ENCODE measurements at places on chromosomes 5 and 9.
A peak's percentile ranks its signal among the peaks of the same experiment; 100 is the strongest.

DNA sequence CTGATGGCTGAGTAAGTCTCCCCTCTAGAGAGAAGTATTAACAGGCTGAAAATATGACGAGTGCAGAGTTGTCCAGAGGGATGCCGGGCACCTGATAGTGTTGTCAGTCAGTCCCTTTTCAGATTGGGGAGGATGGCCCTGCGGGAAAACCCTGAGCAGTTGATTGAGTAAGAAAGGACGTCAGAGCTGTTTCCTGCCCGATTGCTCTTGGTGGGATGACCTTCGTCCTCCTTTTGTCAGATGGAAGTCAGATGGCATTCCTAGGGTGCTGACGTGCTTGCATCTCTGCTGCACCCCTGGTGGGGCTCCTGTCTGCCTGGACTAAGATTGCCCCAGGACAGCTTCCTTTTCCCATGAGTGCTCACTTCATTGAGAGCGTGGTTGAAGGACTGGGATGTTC is 9.8 kb downstream of the ZNF354B start:
- no peak for DNase-seq

GRCh38 chr9:78144663-78145377 is 91.1 kb upstream of the CEP78 start:
- DNase-seq = no peak

DNA sequence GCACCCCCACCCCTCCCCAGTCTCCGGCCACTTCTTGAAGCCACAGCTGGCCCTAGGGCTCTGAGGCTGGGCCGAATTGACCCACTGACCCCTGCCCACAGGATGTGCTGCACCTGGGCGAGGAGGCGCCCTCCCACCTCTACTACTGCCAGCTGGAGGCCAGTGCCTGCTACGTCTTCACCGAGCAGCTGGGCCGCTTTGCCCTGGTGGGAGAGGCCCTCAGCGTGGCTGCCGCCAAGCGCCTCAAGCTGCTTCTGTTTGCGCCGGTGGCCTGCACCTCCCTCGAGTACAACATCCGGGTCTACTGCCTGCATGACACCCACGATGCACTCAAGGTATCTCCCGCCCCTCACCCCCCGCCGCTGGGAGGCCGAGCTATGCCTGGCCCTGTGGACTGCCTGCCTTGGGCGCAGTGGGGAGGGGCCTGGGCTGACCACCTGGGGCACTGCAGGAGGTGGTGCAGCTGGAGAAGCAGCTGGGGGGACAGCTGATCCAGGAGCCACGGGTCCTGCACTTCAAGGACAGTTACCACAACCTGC is 21.3 kb downstream of the HK3 start:
- DNase-seq = no peak

GRCh38 chr5:132134384-132134783 is 60.8 kb downstream of the CSF2 start:
- DNase-seq = no peak

DNA sequence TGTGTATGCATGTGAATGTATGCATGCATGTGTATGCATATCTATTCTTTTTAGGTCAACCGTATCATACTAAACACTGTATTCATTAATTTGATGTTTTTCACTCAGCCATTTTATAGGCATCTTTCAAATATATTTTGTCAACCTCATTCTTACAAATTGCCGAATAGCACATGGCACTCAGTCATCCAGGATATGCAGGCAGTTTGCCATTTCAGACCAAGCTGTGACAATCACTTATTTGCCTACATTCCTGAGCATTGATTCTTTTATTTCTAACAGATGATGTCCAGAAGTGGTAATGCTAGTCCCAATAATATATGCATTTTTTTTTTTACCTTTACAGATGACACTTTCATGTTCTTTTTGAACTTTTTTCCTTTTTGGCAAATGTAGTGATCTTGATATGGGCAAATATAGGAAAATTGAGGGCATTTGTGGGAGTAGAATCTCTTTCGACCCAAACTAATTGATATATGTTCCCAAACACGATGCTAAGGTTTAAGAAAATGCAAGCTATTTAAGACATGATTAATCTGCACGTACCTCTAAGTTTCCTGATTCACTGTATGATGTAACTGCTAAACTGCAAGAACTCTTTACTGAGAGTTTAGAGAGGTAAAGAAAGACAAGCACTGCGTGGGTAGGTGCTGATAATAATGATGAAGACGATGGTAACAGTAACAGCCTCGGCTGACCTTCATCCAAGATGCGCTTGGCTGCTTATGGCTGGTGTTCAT is 153.9 kb upstream of the DAP start:
- no peak for DNase-seq

DNA sequence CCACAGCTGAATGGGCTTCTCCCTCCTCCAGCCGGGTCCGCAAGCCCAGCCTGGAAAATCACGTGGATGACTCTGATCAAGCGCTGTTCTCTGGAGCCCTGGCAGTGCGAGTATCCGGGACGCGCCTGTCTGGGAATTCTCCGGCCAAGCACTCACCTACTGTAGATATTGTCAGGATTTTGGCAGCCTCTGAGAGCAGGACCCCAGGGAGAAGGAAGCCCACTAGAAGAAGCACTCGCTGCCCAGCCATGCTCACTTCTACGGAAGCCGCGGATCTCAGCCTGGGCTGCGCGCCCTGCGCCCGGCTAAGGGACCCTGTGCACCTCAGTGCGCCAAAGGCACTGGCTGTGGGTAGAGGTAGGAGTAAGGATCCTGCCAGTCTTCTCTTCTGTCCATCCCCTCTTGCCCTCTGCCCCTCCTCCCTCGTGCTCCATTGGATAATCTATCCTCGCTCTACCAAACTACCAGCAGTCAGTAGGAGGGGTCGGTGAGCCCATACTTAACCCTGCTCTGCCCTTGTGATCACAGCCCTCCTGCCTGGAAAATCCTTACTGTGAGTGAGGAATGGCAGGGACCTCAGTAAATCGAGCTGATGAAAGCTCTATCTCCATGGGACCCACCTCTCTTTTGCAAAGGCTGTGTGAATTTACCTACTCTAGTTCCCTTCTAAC is at the start of gene UGT3A2:
TSS of gene UGT3A2 (minus strand) at position 343 of the 671 bp plus-strand sequence. CDS start at position 250, 93 bp downstream.
- no peak for DNase-seq

DNA sequence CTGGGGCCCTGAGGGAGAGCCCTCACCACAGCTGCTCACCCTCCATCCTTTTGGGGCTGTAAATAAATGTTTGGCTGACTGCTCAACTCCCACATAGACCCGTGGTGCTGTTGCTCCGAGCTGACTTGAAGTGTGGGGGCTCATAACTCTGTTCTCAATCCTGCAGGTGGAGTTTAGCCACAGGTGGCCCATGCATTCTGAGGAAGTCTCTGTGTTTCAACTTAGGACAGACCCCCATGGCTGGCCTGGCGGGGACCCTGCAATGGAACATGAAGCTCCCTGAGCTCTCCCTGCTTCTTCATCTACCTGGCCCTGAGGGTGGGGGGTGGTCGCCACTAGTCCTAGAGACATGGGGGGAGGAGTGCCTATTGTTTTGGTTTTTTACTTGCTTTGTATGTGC is 19.7 kb downstream of the NDUFS6 start:
- no peak for DNase-seq

DNA sequence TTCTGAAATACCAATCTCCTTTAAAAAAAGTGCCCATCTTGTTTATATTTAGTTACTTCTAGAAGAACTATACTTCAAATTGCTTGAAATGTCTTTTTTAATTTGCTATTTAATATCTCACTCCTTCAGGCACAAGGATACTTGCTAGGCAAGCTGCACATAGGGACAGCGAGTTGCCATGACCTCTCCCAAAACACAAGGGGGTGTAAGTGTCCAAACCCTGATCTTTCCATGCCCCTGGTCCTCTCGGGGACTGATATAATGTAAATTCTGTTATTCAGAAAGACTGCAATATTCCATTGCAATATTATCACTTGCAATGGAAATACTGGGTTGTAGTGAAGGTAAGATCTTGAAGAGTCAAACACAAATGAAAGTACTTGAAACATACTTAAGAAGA is 480.4 kb downstream of the CETN3 start:
- DNase-seq = no peak

GRCh38 chr5:142637871-142638270 is 48.0 kb downstream of the FGF1 start:
- DNase-seq = no peak

DNA sequence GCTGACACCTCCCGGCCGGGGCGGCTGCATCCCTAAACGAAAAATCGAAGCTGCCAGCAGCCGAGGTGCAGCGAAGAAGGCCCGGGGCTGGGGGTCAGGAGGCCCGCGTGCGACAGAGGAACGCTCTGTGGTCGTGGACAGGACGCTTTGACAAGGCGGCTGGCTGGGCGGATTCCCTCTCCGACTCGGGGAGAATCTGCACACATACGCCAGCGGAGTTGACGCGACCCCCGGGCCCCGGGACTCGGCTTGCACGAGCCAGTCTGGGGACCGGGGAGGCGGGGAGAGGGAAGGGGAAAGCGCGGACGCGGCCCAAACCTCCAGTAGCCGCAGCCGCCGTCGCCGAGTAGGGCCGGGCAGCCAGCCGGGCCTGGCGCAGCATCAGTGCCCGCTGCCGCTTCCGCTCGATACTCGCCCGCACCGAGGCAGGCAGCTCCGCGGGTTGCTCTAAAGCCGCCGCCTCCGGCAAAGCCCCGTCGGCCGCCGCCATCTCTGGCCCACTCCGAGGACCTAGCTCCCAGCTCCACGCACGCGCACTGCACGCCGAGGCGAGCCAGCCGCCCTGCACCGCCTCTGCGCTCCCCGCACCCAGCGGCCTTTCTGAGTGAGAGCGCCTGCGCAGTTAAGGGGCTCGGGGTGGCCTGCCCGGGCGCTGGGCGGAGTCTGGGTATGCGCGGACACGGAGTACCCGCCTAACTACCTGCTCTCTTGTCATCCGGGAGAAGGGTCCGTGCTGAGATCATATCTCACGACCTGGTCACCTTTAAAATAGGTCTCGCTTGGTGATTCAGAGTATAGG is at the start of gene XPA:
TSS of gene XPA (minus strand) at position 538 of the 799 bp plus-strand sequence. CDS start at position 490, 48 bp downstream.
- DNase-seq = peak; percentile 97

GRCh38 chr5:90119531-90119971 is 290.0 kb downstream of the CETN3 start:
- DNase-seq = no peak

DNA sequence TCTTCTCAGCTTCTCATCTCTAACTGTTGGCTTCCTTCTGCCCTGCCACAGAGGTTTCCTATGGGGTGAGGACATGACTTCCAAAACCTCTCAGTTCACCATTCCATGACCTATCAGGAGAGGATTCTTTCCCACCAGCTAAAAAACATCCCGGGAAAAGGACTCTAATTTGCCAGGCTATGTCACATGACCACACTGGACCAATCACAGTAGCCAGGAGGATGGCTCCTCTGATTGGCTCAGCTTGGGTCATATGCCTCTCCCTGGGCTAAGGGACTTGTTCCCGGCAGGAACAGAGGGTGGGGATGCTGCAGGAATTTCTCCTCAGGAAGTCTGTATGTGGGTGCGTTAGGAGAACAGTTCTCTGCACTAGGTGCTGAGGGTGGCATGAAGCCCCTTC is 40.3 kb upstream of the XPA start:
- DNase-seq = no peak

GRCh38 chr5:133229931-133230664 is 178.3 kb downstream of the HSPA4 start:
- no peak for DNase-seq

DNA sequence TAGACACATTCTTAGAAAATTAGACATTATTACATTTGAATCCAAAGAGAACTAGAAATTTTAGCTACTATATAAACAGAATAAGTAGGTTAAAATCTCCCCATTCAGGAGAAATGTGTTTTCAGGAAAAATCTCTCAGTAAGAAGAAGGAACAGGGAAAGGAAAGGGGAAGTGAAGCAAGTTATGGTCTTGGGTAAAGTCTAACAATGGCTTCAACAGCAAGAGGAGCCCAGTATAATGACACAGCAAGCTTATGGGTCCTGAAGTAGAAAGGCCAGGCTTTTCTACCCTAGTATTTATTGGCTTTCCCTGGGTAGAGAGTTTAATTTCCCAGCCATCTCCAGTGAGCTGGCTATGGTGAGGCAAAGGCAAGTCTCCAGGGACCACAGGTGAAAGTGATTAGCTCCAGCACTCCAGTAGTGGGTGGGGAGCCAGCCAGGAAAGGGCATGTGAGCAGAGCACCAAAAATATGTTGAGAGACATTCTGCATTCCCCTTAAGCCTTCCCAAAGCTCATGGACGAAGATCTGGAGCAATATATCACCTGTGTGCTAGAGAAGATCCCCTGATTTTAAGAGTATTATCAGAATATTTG is 981.7 kb downstream of the NR2F1-AS1 start:
- no peak for DNase-seq

DNA sequence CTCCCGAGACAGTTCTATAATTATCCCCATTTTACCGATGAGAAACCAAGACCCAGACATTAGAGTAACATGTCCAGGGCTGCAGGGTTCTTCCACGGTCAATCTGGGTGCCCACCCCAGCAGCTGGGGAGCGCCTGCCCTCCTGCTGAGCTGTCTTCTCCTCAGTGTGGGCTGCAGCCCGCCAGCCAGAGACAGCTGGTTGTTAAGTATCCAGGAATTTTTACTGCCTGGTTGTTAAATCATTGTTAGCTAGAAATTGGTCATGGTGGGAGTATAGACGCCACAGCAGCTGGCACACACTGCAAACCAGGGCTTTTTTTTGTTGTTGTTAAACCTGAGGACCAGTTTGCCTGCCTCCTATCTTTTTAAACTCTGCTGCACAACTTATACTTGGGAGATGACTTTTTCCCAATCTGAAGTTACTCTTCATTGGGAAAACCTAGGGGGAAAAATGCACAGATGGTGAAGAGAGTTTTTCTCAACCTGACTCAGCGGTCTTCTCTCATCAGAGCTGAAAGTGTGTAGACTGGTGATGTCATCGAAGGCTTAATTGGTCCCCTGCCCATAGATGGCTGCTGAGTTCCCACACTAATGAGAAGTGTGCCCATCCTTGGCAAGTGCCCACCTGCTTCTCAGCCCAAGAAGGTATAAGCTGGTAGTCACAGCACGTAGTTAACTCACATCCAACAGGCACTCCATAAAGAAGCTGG is 208.6 kb downstream of the DRD1 start:
- no peak for DNase-seq

DNA sequence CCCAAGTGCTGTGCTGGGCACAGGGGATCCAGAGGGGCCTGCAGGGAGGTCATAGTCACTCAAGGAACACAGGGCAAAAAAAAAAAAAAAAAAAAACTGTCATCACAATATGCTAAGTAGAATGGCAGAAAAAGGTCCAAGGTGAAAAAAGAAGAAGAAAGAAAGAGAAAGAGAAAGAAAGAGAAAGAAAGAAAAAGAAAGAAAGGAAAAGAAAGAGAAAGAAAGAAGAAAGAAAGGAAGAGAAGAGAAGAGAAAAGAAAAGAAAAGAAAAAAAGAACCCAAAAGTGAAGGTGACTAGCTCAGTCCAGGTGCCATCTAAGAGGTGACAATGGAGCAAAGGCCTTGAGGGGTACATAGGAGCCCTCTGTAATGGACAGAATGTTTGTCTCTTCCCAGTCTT is 73.9 kb downstream of the PDE6A start:
- DNase-seq = no peak

GRCh38 chr5:126811515-126812198 is 34.7 kb downstream of the LMNB1 start:
- DNase-seq = peak; percentile 10

DNA sequence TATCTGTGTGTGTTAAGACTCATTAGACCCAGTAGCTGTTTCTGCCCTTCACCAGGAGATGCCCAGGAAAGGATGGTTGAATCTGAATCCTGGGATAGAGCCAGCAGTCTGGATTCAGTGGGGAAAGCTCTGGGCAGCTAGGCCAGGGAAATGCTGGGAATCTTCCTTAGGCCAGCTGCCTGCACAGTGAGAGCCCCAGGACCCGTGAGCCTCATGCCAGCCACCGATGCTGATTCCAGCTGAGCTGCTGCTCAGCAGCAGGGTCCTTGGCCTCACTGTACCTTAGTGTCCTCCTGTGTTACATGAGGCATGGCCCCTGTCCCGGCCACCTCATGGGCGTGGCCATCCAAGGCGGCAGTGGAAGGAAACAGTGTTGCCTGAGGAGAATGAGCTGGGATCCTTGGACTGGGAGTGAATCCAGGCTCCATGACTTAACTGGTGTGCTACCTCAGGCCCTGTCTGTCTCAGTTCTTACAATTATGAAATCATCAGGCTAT is 87.1 kb downstream of the AMBP start:
- DNase-seq = no peak
